ENCODE measurements at places on chromosomes 4 and X.

DNA sequence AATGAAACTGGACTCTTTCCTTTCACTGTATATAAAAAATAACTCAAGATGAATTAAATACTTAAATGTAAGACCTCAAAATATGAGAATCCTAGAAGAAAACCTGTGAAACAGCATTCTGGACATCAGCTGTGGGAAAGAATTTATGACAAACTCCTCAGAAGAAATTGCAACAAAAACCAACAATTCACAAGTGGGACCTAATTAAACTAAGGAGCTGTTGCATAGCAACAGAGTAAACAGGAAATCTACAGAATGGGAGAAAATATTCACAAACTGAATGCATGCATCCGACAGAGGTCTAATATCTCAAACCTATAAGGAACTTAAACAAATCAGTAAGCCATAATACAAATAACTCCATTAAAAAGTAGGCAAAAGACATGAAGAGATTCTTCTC, 851.7 kb upstream of the PCDH10 start:
- no peak for DNase-seq

DNA sequence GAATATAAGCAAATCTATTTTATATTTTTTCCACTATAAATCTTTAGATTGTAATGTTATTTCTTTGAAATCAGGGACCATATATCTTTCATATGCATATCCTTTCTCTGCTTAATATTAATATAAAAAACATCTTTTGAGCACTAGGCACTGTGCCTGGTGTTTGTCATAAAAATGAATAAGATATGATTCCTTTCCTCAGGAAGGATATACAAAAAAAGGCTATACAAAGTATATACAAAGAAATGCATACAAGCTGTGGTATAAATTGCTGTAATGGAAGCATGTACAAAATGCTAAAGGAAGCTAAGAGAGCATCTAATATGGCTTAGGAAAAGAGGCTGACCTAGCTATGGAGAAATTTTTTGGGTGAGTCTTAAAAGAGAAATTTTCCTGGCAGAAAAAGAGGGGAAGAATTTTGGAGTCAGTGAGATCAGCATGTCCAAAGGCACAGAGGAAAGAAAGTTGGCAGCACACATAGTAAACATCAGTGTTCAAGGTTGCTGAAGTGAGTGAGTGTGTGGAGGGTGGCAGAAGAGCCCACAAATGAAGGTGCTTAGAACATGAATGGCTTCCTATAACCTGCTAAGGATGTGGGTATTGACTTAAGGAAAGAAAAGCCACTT, 500.0 kb downstream of the SPRY1 start:
- DNase-seq, result no peak

DNA sequence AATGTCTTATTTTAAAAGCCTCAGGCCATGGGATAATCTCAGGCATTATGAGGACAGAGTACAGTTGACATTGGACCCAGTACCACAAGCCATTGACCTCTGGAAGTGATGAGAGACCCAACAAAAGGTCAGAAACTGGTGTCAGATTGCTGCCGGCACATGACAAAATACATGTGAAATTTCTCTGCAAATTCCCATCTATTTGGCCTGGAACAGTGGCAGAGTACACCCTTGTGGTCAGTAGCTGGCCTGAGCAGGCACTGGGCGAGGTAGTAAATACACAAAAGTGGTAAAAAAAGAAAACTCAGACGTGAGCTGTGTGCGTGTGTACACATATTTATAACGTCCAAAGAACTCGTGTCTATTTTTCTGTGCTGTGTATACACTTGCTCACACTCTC, 155.5 kb downstream of the DHX15 start:
- no peak for DNase-seq

GRCh38 chrX:7852166-7852565, 9.2 kb downstream of the VCX start:
- no peak for DNase-seq

DNA sequence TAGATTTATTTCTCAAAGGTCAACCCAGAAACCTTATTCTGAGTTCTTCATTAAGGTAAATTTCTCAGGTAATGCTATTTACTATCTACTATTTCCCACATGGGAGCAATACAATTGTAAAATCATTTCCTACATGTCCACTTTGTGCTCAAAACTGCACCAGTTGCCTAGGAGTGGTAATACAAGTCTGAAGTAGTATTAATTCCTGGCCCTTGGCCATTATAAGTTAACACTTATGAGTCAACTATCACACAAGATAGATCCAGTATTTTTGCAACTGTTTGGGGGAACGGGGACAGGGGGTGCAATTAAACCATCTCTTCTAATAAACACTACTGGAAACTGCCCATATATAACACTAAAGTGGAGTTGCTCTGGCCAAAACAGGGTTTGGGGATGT, 48.9 kb downstream of the ACSL4 start:
- DNase-seq, result no peak

- no peak for DNase-seq
Observed at GRCh38 chrX:71216485-71216884, 6.5 kb upstream of the GJB1 start.

- DNase-seq, result no peak
Observed at GRCh38 chr4:23360718-23361117, 529.1 kb downstream of the PPARGC1A start.

DNA sequence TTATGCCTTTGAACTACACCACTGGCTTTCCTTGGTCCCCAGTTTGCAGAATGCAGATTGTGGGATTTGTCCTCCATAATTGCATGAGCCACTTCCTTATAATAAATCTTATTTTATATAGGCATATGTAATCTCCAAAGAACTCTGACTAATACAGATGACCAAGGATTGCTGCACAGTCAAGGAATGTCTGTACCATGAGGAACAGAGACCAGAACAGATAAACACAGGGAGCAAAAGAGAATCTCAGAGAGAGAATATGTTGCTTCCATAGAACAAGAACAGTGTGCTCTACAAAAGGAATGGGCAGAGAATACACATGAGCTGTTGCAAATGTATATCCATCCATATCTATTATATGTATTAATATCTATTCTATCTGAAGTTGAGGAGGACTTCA, 111.1 kb downstream of the ADRA2C start:
- DNase-seq, result no peak

DNA sequence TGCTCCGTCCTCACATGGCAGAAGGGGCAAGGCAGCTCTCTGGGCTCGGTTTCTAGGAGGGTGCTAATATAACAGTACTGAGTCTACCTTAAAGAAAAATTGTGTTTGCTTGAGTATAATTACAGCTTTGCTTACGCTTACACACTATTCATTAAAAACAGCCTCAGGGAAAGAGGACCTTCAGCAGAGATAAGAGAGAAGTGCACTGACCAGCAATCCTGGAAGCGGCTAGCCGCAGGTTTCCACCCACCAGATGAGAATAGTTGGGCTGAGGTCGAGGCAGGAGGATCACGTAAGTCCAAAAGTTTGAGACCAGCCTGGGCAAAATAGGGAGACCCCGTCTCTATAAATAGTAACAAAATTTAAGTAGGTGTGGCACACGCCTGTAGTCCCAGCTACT, 15.2 kb upstream of the MRFAP1 start:
- DNase-seq, result no peak

- DNase-seq, result no peak
Observed at GRCh38 chr4:43244688-43245382, 352.3 kb downstream of the GRXCR1 start.

DNA sequence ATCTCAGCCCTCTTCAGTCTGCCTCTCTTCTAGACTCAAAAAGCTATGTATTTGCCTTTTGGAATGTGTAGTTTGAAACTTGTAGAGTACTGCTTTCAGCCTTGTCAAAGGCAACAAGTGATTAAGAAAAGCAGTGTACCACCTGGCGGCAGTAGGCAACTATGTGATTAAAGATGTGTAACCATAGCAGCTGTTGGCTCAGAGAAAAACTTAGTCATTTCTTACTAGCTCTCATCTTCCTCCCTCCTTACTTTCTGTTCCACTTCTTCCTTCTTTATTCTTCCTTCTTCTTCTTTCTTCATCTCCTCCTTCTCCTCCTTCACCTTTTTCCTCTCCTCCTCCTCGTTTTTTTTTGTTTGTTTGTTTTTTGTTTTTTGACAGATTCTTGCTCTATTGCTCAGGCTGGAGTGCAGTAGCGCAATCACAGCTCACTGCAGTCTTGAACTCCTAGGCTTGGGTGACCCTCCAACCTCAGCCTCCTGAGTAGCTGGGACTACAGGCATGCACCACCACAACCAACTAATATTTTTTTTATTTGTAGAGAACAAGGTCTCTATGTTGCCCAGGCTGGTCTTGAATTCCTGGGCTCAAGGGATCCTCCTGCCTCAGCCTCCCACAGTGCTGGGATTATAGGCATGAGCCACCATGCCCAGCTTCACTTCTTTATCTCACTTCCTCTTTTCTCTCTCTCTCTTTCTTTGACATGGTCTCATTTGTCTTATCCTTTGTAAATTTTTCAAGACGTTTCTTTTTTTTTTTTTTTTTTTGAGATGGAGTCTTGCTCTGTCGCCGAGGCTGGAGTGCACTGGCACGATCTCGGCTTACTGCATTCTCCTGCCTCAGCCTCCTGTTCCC, 32.6 kb downstream of the ABHD18 start:
- DNase-seq, result no peak

DNA sequence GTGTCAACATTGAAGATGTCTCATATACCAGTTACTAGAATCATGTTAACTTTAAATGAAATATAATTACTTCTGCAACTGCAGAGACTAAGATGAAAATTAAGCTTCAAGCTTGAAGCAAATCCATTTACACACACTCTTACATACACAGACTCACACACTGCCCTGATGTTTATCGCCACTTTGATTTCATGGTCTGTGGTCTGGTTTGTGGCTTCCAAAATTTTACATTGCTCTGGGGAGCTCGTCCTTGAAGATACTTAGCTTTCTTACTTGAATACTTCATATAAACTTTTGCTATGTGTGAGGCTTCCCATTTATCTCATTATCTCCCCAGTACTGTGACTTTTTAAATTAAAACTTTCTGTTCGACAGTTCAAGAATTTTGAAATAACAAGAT, 35.8 kb downstream of the ARHGEF38 start:
- DNase-seq, result no peak

DNA sequence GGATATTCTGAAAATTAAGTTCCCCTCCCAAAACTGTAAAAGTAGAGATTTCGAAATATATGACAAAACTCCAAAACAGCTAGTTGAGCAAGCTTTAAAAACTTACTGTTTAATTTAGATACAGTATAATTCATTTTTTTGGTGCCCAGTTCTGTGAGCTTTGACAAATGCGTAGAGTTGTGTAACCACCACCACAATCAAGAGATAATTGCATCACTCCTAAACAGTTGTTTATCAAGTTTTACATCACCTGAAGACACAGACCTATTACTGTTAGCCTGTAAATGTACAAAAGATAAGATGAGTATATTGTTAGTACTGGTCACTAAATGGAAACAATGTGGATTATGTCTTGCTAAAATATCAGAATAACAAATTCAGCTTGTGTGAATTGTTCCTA, 62.3 kb downstream of the ALG13 start:
- DNase-seq, result no peak

GRCh38 chr4:139670775-139671174, 5.2 kb downstream of the MGST2 start:
- DNase-seq, result no peak

- no peak for DNase-seq
Observed at GRCh38 chrX:31233941-31234496, 162.2 kb upstream of the FTHL17 start.

DNA sequence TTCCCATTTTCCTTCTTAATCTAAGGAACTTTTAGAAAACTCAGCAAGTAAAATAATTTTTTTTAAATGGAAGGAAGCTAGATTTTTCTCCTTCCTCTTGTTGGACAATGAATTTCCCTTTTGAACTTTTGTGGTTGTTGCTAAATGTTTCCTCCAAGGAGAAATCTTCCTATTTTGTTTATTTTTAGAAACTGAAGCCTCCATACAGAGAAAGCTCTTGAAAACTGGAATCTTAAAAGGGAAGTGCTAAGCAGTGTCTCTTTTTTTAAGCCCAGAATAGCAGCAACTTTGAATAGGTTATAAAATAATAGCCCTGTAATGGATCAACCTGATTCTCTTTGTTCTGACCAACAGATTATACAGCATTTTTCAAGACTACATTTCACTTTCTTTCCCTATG, 15.1 kb upstream of the DCLK2 start:
- no peak for DNase-seq

DNA sequence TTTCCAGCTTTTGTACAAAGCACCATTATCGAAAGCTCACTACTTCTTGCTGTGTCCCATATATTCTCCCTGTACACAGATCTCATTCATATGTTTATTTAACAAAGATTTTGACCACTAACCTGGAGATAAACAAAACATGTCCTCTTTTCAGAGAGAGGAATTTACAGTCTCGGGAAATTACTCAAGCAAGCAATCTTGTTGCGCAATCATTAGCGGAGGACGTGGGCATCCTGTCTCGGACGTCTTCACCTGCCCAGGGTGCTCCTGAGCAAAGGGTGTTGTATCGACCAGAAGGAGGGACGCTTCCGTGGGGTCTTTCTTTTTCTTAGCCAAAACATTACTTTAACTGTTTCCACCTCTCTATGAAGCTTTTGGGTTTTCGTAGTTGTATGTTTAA, 66.5 kb upstream of the CLCN4 start:
- no peak for DNase-seq

GRCh38 chrX:9671998-9672397, 93.6 kb downstream of the GPR143 start:
- DNase-seq, result no peak

- DNase-seq, result no peak
Observed at GRCh38 chr4:118746251-118746919, 61.2 kb downstream of the METTL14 start.

DNA sequence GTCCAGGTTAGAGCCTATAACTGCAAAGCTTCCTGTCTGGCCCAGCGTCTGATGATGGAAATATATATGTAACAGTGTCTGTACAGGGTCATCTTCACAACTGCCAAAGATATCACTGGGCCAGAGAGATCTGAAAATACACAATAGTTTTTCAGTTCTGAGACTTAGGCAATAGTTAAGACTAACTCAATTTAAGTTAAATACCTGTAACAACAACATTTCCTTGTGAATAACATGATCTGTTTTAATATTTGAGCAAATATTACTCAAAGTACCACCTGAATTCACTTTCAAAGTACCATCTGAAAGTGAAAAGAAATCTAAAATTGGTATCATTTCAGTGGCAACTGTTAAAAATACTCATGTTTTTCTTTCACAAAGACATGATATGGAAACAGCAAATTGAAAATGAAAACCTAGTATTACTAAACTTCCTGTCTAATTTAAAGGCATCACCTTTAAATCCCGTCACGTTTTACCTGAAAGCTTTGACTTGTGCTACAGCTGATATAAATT, 9.6 kb downstream of the ZAR1 start:
- DNase-seq, result no peak

DNA sequence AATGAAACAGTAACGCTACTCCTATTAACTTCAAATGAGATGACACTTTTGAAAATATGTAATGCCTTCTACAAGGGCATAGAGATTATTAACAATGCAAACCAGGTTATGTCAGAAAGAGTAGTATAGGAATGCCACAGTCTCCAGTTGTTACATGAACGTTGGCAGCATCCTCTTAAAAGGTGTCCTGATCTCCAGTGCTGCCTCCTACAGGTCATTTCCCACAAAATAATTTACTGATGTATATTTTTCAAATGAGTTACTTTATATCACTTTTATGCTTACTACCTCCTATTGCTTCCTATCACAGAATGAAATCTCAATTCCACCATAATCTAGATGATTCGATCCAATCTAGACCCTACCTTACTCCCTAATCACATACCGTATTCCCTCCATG, 195.2 kb upstream of the EPHA5 start:
- DNase-seq, result no peak

All from stimulated activated CD4-positive, alpha-beta T cell treated with anti-CD3 and anti-CD28 coated beads, TNF-alpha, amount 100 ng/mL, for 48 hours (primary cell).